ENCODE measurements at places on chromosomes 11 and 22.

DNA sequence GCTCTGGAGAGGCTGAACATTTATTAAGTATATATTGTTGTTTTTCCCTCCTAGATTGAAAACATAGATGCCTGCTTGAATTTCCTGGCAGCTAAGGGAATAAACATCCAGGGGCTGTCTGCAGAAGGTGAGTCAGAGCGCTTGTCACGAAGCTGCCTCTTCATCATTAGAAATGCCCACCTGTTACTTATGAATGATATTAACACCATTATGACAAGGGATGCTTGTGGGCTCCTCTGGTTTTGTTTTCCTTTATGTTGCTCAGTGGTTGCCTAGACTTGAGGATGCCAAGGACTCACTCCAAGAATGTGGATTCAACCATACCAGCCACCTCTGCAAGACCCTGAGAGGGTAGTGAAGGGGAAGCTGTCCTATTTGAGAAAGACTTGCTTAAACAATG lies 156.2 kb downstream of the NAV2 start:
- DNase-seq = no peak

DNA sequence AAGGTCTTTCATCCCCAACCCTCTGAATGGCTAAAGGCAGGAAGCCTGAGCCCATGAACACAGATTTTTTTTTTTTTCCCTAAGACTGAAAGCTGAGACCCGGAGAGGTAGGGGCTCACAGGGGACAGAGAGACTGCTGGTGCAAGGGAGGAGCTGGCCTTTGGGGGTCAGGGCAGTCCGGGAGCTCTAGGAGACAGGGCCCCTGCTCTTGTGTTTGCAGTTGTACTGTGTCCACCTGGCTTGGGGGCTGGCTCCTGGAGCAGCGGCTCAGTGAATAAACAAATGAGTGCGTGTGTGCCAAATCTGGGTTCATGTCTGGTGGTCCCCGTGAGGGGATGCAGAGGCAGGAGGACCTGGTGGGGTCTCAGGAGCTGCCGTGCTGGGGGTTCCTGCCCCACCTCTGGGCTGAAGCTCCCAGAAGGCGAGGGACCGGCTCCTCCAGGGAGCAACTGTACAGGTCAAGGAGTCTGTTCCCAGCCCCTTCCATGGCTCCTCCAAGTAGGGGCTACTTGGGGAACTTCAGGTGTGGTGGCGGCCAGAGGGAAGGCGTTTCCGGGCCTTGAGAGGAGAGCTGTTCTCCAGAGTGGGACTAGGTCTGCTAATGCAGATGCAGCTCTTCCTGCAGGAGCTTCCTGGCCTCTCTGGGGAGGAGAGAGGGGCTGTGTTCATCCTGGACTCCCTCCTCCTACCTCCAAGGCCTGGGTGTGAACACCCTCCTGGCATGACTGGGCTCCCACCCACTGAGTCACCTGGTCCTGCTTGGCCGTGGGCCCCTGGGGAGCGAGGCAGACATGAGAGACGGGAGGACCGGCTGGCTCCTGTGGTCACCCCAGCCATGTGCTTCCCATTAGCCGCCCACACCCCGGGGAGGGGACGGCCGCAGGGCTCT lies 57.6 kb downstream of the FBXO7 start:
- no peak for DNase-seq

DNA sequence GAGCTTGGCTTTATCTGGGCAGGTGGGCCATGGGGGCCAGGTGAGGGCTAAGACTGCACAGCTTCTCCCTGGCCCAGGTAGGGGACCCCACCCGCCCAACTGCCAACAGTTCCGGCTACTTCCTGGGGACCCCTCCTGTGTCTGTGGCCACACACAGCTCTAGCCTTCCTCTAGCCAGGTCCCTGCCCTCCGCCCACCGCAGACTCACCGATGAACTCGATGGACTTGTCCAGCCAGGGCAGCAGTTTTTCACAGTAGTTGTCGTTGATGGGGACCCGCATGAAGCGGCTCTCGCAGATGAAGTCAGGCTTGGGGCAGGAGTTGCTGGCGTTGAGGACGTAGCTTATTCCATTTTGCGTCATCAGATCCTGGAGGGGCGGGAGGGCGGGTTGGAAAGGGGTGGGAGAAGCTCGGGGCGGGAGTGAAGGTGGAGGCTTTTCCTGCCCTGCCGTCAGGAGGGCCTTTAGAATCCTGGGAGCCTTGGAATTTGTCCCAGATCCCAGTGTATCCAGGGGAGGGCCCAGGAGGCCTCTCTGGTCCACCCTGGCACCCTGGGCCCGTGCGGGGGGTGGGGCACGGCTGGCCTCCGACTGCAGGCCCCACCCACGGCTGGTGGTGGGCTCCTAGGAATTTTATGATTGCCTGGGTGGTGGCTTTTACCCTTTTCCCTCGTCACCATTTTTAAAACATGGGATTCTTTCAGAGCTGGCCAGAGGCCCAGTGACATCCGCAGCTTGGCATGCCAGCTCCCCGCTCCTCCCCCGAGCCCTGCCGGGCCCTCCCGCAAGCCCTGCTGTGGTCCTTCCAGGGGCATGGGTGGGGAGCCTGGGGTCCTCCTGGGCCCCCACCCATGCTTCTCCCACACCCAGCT lies 13.9 kb downstream of the DUSP8 start:
- no peak for DNase-seq

- DNase-seq = no peak
Observed at GRCh38 chr22:45314786-45315185, 5.1 kb downstream of the FAM118A start.

DNA sequence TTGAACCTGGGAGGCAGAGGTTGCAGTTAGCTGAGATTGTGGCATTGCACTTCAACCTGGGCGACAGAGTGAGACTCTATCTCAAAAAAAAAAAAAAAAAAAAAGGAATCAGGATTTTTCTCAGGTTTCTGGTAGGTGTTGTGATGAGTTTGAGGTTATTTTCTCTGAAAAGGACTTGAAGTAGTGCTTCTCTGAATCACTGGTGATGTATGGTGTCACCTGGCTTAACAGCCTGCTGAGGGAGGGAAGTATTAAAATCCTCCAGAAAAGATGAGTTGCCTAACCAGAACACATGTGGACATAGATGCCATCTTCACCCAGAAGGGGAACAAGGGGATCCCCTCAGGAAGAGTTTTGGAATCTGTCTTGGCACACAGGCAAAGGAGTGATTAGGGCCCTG lies 20.1 kb downstream of the SMARCB1 start:
- DNase-seq = no peak
